Spleen (tissue), 13 donors: ENCODE measurements at places on chromosomes 7 and 10. TPM values are rescaled to one million over a fixed set of nuclear protein-coding genes. Genes with fewer than 3 reads are reported as not detected.
A peak's percentile ranks its signal among the peaks of the same experiment; 100 is the strongest.

The PLAC9 gene
- total RNA-seq = 3.8 TPM

- H3K27ac ChIP-seq = no peak overlapping the region
- no peak for DNase-seq
- H3K27me3 ChIP-seq = no peaks in the 10 kb centered on the region
- no peak overlapping the region for H3K4me3 ChIP-seq
- H3K4me1 ChIP-seq = no peaks in the 10 kb centered on the region
- H3K36me3 ChIP-seq = no peaks in the 10 kb centered on the region
Measured at GRCh38 chr7:3230908-3231307, 70.1 kb upstream of the SDK1 start.

The C10orf88 gene
- total RNA-seq = 6.6 TPM

GRCh38 chr7:32094516-32094915 lies 24.3 kb upstream of the PDE1C start:
- H3K27ac ChIP-seq = no peak overlapping the region
- H3K36me3 ChIP-seq = no peaks in the 10 kb centered on the region
- no peak for DNase-seq
- H3K4me3 ChIP-seq = no peak overlapping the region
- H3K4me1 ChIP-seq = no peaks in the 10 kb centered on the region

DNA sequence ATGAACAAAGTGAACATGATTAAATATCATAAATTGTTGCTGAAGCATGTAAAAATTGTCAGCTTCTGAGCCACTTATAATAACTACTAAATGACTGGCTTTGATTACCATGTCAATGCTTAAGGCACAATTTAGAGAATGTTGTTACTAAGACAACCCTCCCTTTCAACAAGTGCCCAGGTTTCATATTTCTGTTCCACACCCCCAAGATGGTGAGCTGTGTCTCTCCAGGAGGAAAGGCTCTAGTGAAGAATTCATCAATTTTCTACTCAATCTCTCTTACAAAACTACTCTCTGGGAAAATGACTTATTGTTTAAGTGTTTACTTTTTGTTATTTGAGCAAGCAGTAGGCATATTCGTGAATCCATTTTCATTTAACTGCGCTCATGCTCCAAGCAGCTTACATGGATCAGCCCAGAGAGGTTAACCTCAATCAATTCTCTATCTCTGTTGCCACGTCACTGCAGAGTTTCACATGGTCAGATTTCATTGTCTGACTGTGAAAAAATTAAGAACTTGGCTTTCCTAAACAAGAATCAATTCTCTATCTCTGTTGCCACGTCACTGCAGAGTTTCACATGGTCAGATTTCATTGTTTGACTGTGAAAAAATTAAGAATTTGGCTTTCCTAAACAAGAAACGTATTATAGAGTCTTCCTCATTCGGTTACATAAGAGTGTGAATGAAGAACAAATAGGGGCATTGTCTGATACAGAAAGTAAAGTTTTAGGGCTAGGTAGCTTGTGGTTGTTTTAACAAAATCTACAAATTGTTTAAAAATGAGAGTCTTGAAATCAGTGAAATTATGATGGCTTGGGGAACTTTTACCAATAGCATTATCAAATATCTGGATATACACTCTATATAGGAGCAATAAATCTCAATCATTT lies 49.7 kb downstream of the CCDC71L start:
- H3K36me3 ChIP-seq = no peaks in the 10 kb centered on the region
- H3K27ac ChIP-seq = no peak overlapping the region
- no peak for DNase-seq
- no peak overlapping the region for H3K4me3 ChIP-seq
- H3K27me3 ChIP-seq = no peaks in the 10 kb centered on the region

DNA sequence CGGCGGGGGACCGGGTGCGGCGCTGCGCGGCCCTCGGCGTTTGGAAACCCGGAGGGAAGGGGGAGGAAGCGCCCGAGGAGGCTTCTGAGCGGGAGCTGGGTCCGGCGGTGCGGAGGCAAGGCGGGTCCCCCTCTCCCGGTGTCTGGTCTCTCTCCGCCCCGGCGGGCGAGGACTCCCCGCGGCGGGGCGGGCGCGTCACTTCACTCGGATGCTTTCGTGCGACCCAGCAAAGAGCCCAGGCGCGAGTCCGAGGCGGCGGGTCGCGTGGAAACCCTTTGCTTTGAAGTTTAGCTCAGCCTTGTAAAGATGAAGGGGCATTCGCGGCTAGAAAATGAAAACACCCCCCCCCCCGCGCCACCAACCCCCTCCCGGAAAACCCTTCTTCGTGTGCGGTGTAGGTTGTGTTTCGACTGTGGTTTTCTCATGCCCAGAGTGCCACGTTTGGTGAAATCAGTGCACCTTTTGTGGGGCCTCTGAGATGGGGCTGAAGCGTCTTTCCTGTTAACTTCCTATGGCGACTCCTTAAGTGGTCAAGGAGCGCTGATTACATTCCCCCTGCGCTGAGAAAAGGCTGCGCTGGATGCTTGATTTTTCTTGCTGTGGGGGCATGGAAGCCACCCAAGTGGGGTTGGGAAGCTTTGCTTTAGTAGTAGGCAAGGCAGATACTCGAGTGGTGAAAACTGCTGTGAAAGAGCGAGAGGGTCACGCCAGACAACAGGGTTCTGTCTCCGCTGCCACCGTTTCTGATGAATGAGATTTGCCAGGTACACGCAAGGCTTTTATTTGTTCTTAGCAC lies 876 bp downstream of the GNAI1 start:
- H3K4me1 ChIP-seq = peaks cover 21% of the 10 kb centered on the region
- peak overlapping the region; percentile 80 for H3K27ac ChIP-seq
- peak overlapping the region; percentile 78 for H3K4me3 ChIP-seq
- no peaks in the 10 kb centered on the region for H3K36me3 ChIP-seq
- H3K27me3 ChIP-seq = peaks cover 45% of the 10 kb centered on the region
- DNase-seq = no peak

- peak overlapping the region; percentile 85 for H3K27ac ChIP-seq
- peaks cover 39% of the 10 kb centered on the region for H3K36me3 ChIP-seq
- no peaks in the 10 kb centered on the region for H3K27me3 ChIP-seq
- peak overlapping the region; percentile 80 for H3K4me3 ChIP-seq
- H3K4me1 ChIP-seq = peaks cover 17% of the 10 kb centered on the region
- DNase-seq = no peak
Measured at GRCh38 chr10:38094927-38095574, 914 bp downstream of the ZNF37A start.

DNA sequence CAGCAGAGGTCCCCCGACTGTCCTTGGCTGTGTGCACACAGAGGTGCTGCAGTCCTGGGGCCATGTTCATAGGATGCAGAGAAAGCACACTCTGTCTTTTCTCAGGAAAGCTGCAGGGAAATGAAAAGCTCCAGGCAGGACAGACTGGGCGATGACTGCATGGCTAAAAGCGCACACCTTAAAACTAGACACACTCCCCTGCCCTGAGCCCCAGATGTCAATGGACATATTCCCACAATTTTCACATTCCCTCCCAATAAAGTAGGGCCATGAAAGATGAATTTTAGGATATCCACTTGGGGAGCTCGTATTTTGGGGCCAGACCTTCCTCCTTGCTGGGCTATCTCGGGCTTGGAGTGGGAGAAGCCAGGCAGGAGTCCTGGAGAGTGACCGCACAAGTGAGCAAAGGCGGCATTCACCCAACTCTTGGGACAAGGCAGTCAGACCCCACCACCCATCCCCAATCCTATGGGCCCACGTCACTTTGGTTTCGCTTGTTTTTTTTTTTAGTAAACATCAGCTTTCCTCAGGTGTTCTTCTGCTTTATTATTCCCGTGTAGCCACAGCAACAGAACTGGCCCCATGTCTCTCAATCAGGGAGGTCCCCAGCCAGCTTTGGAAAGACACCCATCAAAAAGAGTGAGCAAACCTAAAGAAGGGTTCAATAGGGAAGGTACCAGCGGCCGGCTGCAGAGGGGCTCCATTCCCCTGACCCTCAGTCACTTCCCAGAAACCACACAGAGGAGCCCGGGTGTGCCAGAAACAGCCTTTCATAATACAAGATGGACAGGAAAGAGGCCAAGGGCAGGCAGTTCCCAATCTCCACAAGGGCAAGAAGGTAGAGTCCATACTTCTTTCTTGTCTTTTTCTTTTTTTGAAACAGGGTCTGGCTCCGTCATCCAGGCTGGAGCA lies 12.7 kb downstream of the GPRIN2 start:
- DNase-seq = peak; percentile 71
- H3K4me3 ChIP-seq = no peak overlapping the region
- no peak overlapping the region for H3K27ac ChIP-seq
- peaks cover 11% of the 10 kb centered on the region for H3K27me3 ChIP-seq
- H3K4me1 ChIP-seq = no peaks in the 10 kb centered on the region
- H3K36me3 ChIP-seq = no peaks in the 10 kb centered on the region

The FEZF1 gene
- total RNA-seq = not detected

The EN2 gene
- total RNA-seq = not detected

The ACTR1A gene
- total RNA-seq = 64.0 TPM

DNA sequence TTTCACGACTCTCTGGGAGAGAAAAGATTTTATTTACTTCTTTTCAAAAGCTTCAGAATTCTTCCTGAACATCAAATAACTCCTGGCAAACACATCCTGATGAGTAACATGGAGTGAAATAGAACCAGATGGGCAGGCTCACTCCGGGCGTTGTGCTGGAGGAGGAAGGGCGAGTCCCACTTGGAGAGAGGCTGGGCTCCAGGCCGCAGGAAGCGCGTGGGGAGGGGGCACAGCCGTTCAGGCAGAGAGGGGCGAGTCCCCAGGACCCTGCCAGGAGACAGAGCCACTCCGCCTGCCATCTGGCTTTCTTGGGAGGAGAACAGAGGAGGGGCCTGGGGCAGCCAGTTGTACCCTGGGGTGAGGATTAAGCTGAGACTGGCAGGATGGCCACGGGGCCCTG lies 265.9 kb upstream of the ZMIZ1 start:
- no peak for DNase-seq
- H3K27me3 ChIP-seq = no peaks in the 10 kb centered on the region
- no peak overlapping the region for H3K27ac ChIP-seq
- H3K4me1 ChIP-seq = no peaks in the 10 kb centered on the region
- H3K4me3 ChIP-seq = no peak overlapping the region
- H3K36me3 ChIP-seq = no peaks in the 10 kb centered on the region

The NUDT1 gene
- 17.0 TPM for total RNA-seq

GRCh38 chr7:82234457-82235049 lies 209.0 kb downstream of the CACNA2D1 start:
- H3K27me3 ChIP-seq = no peaks in the 10 kb centered on the region
- no peaks in the 10 kb centered on the region for H3K36me3 ChIP-seq
- no peak overlapping the region for H3K4me3 ChIP-seq
- DNase-seq = no peak
- no peaks in the 10 kb centered on the region for H3K4me1 ChIP-seq

DNA sequence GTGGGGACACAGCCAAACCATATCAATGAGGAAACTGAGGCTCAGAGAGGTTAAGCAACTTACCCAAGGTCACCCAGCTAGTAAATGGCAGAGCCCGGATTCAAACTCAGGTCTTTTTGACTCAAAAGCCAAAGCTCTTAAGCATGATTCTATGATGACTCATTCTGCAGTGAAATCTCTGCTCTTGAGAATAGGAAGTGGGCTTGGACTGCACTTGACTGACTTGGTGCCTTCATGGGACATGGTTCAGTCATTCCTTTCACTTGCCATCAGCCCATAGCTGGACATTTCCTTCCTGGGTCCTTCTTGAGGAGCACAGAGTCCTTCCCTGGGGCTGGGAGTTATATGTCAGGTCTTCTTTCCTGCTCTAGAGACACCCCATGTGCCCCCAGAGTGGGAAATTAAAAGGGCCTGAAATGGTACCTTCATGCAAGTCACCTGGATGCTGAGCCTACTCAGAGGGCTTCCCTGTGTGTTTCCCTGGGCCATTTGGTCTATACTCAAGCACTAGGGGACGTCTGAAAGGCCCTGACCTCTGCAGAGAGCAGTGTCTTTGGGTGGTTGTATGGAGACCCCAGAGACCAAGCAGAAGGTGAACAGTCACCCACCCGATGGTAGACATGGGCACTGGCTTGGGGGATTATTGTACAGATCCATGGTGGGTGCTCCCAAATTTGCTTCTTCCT lies 62.4 kb upstream of the SDK1 start:
- H3K4me1 ChIP-seq = no peaks in the 10 kb centered on the region
- H3K36me3 ChIP-seq = no peaks in the 10 kb centered on the region
- no peak overlapping the region for H3K27ac ChIP-seq
- no peak for DNase-seq

DNA sequence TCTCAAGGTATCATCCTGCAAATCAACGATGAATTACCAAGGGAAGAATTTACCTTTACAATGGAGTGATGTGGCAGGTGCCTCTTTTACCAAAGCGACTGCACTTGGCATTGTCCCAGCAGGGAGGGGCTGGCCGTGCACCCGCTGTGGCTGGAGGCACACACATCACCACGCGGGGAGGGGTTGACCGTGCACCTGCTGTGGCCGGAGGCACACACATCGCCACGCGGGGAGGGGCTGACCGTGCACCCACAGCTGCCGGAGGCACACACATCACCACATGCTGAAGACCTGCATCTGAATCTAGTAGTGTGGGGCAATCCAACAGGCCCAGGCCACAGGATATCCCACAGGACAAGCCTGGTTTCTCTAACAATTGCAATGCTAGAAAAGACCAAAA lies 493.5 kb downstream of the DNAJB6 start:
- H3K27ac ChIP-seq = no peak overlapping the region
- DNase-seq = peak; percentile 68
- no peak overlapping the region for H3K4me3 ChIP-seq
- H3K4me1 ChIP-seq = no peaks in the 10 kb centered on the region
- no peaks in the 10 kb centered on the region for H3K27me3 ChIP-seq

GRCh38 chr7:5477723-5478531 lies 54.3 kb upstream of the TNRC18 start:
- no peak for DNase-seq
- H3K27ac ChIP-seq = no peak overlapping the region
- H3K4me1 ChIP-seq = peaks cover 9% of the 10 kb centered on the region
- H3K36me3 ChIP-seq = peaks cover 16% of the 10 kb centered on the region
- no peaks in the 10 kb centered on the region for H3K27me3 ChIP-seq
- H3K4me3 ChIP-seq = peak overlapping the region; percentile 40

GRCh38 chr10:4127518-4128315 lies 342.7 kb upstream of the KLF6 start:
- peak overlapping the region; percentile 74 for H3K27ac ChIP-seq
- no peaks in the 10 kb centered on the region for H3K27me3 ChIP-seq
- no peaks in the 10 kb centered on the region for H3K36me3 ChIP-seq
- DNase-seq = no peak

GRCh38 chr10:112359606-112360307 lies 14.2 kb upstream of the ACSL5 start:
- H3K27ac ChIP-seq = no peak overlapping the region
- no peak overlapping the region for H3K4me3 ChIP-seq
- no peak for DNase-seq
- H3K27me3 ChIP-seq = no peaks in the 10 kb centered on the region
- H3K36me3 ChIP-seq = no peaks in the 10 kb centered on the region
